ENCODE measurements at places on chromosomes 3 and 15. TPM values are rescaled to one million over a fixed set of nuclear protein-coding genes. Genes with fewer than 3 reads are reported as not detected.

Gene PLOD2
- 330 TPM for total RNA-seq

GRCh38 chr3:114308830-114309229, 15.0 kb downstream of the TIGIT start:
- DNase-seq: no peak

- peak; percentile 55 for DNase-seq
These were observed 25.0 kb downstream of the SIDT1 start for GRCh38 chr3:113557374-113557773.

- DNase-seq: peak; percentile 79
These were observed 2.7 kb downstream of the TMEM108 start for GRCh38 chr3:133040696-133041523.

DNA sequence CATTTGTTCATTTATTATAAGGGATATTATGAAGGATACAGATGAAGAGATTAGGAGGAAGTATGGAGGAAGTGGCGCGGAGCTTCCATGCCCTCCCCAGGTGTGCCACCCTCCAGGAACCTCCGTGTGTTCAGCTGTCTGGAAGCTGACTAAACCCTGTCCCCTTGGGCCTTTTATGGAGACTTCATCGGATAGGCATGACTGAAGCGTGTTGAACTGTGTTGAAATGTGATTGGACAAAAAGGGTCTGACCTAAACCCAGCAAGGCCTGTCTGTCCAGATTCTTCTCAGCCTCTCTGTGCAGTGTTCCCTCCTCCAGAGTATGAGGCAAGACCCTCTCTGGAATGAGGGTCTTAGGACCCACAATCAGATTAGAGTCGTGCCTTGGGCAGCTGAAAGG, 31.7 kb downstream of the HACD3 start:
- DNase-seq: no peak

DNA sequence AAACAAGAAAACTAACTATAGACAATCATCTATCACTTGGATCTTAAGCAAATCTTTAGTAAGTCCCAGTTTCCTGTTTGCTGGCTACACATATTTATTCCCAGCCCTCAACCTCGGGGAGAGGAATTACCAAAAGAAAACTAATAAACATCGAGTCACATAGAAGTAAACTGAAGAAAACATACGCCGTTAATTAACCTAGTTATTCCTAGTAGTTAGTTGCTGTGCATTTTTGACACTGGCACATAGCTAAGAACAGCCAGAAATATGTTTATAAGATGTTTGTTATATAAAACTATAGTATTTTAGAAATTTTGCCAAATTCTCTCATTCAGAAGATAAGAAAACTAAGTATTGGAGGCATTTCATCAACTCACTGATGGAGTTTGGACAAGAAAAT, 407.2 kb upstream of the ARHGEF26 start:
- DNase-seq: no peak

Gene KBTBD13
- not detected for total RNA-seq

Gene WDR73
- 26.0 TPM for total RNA-seq

GRCh38 chr3:40780291-40780924, 255.6 kb downstream of the ZNF621 start:
- DNase-seq: peak; percentile 66

GRCh38 chr3:4758249-4758860, 220.9 kb upstream of the BHLHE40 start:
- no peak for DNase-seq

DNA sequence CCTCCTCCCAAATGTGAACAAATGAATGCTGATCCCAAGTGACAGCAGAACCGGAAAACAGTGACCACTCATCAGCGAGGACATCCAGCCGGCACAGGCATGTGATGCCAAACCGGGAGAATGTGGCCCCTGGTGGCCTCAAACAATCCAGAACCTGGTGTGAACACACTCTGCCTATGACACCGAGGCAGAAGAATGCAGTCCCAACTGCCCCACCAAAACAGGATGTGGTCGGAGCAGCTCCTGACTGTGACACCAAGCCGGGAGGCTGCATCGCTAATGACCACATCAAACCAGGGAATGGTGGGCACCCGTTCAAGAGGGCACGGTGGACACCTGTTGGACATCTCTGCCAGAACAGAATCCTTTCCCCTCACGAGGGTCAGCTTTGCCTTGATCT, 15.4 kb downstream of the SCN5A start:
- DNase-seq: peak; percentile 46

DNA sequence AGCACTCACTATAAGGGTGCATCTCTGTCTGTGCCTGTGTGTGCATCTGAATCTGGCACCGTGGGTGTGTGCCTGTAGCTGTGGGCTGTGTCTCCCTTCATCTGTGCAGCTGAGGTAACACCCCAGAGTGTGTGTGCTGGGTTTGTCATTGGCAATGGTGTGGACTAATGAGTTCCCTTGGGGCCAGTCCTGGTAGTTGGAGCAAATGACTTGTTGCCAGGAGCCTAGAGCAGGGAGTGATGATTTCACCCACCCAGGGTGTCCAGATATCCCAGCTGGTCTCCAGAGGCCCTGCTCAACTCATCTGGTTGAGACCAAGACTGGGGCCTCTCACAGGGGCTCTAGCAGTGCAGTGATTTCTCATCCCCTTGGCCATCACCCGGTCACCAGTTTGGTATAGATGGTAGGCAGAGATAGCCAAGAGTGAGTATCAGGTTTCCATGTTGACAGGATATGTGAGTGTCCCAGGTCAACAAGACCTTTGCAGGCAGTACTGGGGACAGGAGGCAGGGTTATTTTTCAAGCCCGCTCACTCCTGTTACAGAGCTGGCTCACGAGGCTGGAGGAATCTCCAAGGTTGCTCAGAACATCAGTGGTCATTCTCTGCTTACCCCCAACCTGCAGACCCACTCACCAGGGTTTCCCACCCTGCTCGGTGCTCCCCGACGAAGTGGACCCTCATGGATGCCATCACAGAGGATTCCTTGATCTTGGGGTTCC, 4.1 kb upstream of the HDAC11 start:
- peak; percentile 30 for DNase-seq

DNA sequence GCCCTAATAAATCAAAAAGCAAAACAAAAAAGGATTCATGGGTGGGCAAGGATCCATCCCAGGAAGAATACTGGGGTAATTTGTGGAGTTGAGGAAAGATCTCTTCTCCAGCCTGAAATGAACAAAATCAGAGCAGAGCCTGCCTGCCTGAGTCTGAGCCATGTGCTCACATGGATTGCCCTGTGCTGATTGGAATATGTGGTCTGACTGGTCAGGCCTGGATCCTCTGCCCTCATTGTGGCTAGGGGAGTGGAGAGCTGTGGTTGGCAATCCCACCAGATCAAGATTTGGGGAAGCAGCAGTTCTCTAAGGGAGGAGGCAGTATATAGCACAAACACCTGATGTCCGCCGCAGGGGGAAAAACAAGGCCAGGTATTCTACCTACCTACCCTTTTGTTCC, 6.8 kb upstream of the NUDT16 start:
- DNase-seq: no peak

DNA sequence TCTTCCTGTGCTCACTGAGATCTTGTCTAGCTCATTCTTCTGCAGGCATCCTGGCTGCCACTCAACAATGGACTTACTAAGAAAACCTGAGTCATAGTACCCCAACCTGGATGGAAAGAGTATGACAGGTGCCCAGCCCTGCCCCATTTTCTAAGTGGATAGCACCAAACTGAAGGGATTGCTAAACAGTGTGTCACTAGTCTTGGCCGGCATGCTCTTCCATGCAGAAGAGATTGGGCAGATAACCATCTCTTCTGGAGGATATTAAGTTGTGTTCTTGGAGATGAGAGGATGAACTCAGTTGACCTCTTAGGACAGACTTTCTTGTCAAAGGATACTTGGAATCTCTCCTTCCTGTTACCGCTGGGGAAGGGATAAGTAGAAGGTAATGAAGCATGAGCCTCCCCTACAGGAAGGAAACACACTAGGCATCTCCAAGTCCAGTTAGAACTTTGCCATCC, 797.5 kb downstream of the AGBL1 start:
- DNase-seq: no peak

GRCh38 chr3:192038726-192039125, 577.8 kb downstream of the PYDC2 start:
- no peak for DNase-seq

Gene FYTTD1
- total RNA-seq: 71.5 TPM

DNA sequence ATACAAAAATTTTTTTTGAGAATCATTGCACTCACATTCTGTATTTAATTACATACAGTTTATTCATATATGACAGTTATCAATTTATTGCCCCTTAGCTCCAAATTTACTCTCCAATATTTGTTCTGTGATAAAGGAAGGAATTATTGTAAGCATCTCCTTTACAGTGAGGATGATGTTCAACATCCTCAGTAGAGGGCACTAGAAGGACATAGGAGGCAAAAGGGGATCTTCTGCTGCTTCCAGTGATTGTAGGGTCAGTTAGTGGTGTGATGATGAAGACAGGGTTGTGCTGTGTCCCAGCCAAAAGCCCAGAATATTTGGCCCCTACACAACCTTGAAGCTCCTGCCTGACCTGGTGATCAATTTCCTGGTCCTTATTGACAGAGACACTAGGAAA, 89.9 kb upstream of the DCBLD2 start:
- DNase-seq: peak; percentile 31

DNA sequence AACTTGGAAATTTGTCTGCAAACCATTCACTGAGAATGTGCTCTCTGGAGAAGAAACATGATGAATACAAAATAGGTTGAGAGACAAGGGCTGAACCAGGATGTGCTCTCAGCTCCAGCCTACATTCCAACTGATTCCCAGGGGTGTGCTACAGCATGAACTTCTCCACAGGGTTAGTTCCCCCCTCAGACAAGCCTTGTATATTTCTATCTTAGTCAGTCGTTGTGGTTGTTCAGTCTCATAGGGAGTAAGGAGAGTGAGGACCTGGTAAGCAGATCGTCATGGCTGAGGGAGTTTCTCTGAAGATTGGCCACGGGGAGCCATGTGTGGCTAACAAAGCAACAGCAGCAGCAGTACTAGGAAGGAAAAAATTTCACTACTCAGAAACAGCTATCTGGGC, 919.7 kb upstream of the CADM2 start:
- DNase-seq: no peak

DNA sequence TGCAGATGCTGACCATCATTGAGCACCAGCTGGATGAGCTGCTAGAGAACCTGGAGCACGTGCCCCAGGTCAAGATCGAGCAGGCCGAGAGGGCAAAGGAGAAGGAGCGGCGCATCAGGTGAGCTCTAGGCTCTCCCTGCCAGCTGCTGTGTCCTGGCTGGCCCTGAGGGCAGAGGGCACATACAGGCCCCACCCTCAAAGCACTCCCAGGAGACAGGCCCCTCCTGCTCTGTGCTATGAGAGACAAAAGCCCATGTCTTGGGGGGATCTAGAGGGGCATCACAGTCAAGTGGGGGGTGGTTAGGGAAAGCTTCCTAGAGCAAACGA, 39.5 kb downstream of the CFAP100 start:
- no peak for DNase-seq

GRCh38 chr3:54764911-54765310, 162.9 kb downstream of the LRTM1 start:
- DNase-seq: no peak

DNA sequence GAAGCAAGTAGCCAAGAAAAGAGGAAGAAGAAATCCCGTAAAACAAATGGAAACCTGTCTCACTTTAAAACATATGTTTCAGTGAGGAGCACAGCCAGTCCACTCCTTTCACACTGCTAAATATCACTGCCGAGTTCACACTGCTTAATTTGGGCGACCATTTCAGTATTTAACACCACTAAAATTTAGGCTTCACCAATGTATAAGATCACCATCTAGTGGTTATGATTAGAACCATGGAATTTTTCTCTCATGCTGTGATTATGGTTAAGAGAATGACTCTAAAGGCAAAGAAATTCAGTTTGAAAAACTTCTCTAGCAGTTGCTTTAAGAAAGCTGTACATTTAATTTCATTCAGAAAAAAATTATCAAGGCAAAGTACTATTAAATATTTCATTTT, 16.6 kb downstream of the SLC4A7 start:
- DNase-seq: peak; percentile 74

- no peak for DNase-seq
These were observed 45.2 kb downstream of the GASK1A start for GRCh38 chr3:43024181-43024885.

- peak; percentile 48 for DNase-seq
These were observed 518.6 kb downstream of the GBE1 start for GRCh38 chr3:81242871-81243270.

Gene GALNT15
- total RNA-seq: 12.9 TPM

Gene GRK7
- total RNA-seq: not detected

Gene CDCP1
- 5.4 TPM for total RNA-seq

DNA sequence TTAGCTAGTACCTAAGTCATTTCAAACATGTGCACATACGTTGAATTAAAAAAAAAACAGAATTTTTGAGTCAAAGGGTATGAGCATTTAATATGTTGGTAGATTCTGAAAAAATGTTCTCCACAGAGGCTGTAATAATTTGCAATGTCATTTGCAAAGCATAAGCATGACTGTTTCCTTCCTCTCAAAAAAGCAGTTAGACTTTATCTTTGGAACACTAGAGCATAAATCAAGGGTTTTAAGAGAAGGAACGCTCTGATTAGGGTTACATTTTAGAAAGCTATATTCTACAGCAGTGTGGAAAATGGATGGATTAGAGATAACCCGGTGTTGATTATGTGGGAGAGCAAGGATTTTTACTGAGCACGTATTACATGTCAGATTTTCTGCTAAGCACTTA, 193.7 kb downstream of the WDR72 start:
- DNase-seq: no peak

DNA sequence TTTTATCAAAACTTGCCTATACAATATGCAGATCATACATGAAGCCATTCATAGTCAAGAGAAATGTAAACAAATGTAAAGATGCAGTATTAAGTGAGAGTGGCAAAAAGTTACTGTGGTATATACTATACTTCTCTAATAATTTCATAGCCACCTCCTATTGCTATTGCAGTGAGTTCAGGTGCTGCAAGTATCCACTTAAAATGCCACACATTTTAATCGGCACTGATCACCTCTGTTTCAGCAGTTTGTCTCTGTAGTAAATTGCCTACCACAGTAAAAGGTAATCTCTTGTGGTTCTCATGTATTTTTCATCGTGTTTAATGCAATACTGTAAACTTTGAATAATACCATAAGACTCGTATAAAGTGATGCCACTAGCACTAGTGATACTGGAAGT, 20.4 kb upstream of the FAH start:
- no peak for DNase-seq

Gene NUDT16
- total RNA-seq: 14.4 TPM

DNA sequence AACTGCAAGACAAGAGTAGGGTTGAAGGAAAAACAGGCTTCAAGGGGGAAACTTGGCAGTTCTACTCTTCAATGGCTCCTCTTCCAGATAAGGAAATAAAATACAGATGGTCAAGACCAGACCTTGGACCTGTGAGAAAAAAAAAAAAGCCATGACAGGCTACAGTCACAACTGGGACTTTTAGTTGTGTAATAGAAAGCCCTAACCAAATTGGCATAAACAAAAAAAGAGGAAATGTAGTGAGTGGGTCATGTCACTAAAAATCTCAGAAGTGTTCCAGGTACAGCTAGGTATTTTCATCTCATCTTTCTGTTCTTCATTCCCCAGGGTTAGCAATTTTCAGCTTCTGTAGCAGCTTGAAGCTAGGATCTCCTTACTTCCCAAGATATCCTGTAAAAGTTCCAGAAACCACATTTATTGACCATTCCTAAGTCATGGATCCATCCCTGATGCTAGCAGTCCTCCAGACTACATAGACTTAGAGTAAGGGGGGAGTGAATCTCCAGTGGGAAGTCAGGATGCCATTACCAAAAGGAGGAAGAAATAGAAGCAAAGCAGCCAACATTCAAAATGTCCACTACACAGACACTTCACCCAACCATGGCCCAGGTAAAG, 61.0 kb upstream of the CSTA start:
- DNase-seq: no peak

Data from GM23248 (cell line).